COR-L47 (cell line): ENCODE measurements at places on chromosomes 1 and 21.

DNA sequence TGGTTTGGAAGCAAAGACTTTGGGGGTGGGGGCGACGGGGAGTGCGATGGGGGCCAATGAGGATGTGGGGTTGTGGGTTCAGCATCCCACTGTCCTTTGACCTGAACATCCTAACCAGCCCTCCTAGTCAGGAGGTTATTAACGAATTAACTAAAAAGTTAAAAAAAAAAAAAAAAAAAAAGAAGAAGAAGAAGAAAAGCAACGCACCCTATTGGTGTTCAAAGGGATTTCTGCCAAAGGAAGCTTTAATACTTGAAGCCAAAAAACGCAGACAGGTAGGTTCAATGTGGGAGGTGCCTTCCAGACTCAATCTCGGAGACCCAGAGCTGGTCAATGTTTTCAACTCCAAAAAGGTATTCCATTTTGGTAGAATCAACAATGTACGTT, 2.2 kb downstream of the CLIC6 start:
- DNase-seq: no peak

DNA sequence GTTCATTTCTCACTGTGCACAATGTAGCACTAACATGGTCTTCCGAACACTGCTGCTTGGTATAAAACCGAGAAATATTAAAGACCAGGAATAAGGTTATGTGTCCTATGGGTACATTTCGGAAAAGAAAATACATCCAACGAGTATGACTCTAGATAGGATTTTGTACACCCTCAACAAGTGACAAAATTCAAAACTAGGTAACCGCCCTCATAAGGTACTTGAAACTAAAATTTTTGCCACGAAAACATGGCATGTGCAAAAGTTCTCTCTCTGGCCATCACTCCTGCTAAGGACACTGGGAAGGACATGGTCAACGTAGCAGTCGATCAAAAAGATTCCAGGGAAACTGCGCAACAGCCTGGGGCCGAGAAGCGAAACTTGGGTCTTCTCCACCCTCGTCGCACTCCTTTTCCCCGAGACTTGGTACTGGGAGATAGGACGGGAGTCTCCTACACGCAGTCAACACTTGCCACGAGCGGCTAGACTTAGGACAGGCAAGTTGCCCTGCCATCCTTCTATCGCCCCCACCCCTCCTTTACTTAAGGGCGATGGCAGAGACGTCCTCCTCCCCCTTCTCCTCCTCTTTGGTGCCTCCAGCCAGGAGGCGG, 338 bp upstream of the TOR1AIP1 start:
- DNase-seq: no peak

DNA sequence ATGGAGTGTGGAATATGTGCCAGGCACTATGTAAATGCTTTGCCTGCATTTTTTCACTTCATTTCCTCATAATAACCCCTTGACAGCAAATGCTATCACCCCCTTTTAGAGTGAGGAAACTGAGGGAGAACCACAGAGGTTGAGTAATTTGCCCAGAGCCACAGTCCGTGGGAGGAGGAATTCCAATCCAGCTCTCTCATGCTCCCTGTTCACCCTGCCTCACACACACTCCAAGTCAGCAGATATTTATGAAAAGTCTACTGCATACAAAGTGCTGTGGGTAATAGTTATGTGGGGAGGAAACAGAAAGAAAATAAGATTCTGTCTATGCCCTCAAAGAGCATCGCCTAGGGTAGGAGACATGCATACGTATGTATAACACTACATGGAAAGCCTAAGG, 30.9 kb upstream of the RBM15 start:
- DNase-seq: no peak

GRCh38 chr1:24895511-24895910, 34.6 kb downstream of the RUNX3 start:
- DNase-seq: no peak

GRCh38 chr1:111236379-111236778, 8.9 kb downstream of the CHI3L2 start:
- DNase-seq: no peak

- peak; percentile 35 for DNase-seq
Observed at GRCh38 chr1:58190267-58190988, 356.1 kb downstream of the OMA1 start.

- DNase-seq: peak; percentile 100
Observed at GRCh38 chr1:39919545-39919944, 17.8 kb upstream of the MYCL start.

DNA sequence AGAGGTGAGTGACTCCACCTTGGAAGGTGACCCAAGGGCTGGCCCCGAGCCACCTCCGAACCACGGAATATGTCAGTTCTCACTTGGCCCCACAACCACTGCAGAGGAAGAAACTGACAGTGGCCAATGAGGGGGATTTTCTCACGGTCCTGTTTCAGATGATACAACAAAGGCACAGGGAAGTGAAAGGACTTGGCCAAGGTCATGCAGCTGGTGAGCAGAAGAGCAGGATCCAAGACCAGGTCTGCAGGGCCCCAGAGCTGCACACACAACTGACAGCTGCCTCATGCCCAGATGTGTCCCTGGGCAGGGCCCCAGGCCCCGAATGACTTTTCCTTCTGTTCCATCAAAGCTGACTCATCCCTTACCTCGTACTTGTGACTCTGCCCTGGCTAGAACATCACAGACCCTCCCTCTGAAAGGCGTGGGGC, 25.8 kb upstream of the EVA1B start:
- DNase-seq: no peak

- peak; percentile 96 for DNase-seq
Observed at GRCh38 chr1:115595279-115596079, 46.3 kb upstream of the VANGL1 start.

DNA sequence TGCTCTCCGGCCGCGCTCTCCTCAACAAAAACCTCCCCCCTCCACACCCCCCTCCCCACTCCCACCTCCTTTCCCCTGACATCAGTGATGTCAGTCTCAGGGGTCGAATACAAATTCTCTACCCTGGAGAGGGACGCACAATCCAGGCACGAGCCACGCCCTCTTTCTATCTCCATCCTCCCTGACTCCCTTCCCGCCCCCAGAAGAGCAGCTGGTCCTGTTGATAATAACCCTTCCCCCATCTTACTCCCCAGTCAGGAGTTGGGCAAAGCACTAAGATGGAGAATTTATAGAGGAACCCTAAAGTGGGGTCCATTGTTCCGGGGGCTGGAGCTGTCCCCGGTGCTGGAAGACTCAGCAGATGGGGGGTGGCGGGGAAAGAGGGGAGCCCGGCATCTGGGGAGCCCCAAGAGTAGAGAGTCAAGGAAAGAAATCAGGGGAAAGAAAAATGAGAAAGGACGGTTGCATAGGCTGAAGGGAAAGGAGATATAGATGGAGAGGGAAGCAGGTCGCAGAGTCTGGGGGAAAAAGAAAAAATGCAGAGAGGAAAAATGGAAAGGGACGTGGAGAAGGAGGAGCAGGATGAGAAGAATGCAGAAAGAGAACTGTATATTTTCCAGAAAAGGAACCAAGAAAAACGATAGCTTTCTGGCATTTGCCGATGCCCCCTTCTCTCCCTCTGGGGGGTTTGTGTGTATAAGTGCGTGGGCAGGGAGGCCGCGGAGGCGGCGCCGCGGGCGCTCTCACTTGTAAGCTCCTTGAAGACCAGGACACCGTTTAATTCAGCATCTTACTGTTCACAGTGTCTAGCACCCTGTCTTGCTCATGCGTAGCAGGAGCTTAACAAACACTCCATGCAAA, at the start of gene CELF3:
Gene CELF3, minus strand, starts transcription at position 33 of the 861 bp plus-strand sequence. CDS start 783 bp downstream, outside the sequence.
- peak; percentile 93 for DNase-seq

GRCh38 chr21:26965040-26965906, 1.6 kb downstream of the ADAMTS5 start:
- no peak for DNase-seq

- DNase-seq: no peak
Observed at GRCh38 chr1:62188111-62188510, 6.5 kb upstream of the L1TD1 start.

GRCh38 chr1:87887100-87887499, 558.4 kb downstream of the LMO4 start:
- no peak for DNase-seq

GRCh38 chr1:23091545-23091944, 72.3 kb downstream of the KDM1A start:
- no peak for DNase-seq

DNA sequence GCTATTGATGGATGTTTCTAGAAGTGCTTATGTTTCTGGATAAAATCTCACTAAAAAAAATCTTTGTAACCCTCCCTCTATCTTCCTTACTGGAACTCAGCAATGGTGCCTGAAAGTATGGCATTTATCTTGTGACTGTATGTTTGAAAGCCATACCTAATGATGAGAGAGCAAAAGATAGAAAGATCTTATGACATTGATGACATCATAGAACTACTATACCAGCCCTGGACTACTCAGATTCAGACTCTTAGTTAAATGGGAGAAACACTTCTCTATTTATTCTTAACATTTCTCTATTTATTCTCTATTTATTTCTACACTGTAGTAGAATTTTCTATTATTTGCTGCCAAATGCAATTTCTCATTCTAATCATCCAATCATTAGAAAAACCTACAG, 32.7 kb upstream of the SYCP1 start:
- no peak for DNase-seq

DNA sequence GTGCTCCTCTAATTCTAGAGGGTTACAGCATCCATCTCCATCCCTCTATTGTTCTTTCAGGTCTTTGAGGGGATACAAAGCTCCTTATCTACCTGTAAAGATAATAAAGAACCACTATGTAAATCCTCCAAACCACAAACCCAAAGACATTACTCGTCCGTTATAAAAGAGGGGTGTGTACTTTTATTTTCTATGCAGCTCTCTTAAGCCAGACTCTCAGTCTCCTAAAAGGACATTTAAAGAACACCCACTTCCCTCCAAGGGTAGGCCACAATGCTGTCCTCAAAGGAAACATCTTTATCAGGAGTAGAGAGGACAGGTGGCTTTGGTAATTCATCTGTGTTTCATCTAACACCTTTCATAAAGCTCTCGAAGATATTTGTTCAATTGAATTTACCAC, 67.9 kb upstream of the DYNLT5 start:
- DNase-seq: no peak

GRCh38 chr1:29744684-29745490, 508.6 kb downstream of the PTPRU start:
- DNase-seq: no peak

DNA sequence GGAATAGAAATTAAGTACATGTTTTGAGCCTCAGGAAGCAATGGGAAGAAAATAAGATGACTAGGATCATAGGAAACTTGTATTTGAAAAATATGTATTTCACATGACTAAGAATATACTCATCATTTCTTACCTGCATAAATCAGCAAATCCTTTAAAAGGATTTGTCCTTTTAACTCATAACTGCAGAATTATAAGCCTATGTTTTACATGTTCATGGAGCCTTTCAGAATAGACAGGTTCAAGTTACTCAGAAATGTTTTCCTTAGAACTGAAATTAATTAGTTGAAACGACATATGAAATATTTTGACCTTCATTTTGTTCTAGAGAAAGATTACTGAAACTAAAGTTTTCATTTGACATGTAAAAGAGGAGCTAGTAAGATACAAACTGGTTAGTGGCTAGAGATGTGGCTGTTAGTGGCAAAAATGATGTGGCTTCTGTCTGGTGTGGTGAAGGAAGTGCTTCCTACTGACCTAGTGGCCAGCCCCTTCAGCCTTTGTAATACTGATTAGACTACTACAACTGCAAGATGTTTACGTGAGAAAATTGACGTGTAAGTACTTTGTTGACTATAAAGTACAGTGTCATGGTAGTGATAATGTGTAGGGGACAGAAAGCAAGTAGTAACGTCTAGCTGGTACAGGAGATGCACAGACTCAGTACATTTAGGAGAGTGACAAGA, 54.7 kb downstream of the PACC1 start:
- DNase-seq: no peak

GRCh38 chr1:236377832-236378535, 16.1 kb upstream of the EDARADD start:
- DNase-seq: no peak

GRCh38 chr1:8360493-8361197, 42.7 kb downstream of the SLC45A1 start:
- no peak for DNase-seq

GRCh38 chr1:162369571-162369970, 7.1 kb downstream of the SPATA46 start:
- DNase-seq: no peak

- DNase-seq: no peak
Observed at GRCh38 chr1:178119628-178120027, 25.7 kb downstream of the RASAL2 start.

DNA sequence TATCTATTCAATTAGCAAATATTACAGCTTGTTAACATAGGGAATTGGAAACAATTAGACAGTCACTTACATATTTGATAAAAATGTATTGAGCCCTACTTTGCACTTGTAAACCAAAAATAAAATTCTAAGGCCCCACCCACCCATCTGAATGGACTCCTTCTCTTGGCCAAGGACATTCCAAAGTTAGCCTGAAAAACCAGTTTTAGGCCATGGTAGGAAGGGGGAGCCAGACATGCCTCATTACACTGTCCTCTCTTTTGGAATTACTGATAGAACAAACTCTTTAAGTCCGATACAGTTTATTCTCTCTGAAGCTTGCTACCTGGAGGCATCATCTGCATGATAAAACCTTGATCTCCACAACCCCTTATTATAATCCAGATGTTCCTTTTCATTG, 28.0 kb upstream of the TSPAN2 start:
- DNase-seq: no peak

DNA sequence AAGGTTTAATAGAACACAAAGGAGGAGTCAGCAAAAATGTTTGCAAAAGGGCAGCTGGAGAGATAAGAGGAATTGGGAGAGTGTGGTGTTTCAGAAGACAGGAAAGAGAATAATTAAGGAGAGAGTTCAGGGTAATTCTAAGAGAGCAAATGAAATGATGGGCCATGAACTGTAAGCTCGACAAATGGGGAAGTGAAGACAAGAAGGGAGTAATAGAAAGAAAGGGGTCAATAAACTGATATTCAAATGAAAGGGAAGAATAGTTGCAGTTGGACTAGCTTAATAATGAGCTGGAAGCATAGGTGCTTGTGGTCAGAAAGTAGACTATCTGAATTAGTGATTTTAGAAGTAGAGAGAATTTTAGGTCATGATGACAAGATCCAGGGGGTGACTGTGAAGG, 15.6 kb upstream of the RNF220 start:
- no peak for DNase-seq

DNA sequence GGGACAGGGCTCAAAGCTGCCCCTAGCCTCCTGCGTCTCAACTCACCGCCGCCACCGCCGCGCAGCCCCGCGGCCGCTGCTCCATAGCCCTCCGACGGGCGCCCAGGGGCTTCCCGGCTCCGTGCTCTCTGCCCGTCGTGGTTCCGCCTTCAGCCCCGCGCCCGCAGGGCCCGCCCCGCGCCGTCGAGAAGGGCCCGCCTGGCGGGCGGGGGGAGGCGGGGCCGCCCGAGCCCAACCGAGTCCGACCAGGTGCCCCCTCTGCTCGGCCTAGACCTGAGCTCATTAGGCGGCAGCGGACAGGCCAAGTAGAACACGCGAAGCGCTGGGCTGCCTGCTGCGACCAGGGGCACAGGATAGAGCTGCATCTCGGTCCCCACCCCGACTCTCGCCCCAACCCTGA, at the start of gene TNFRSF25:
Gene TNFRSF25, minus strand, starts transcription at position 151 of the 400 bp plus-strand sequence. Its CDS starts 66 bp downstream, at position 85.
- no peak for DNase-seq

GRCh38 chr1:241762713-241763339, 85.2 kb upstream of the EXO1 start:
- DNase-seq: no peak
